ENCODE measurements at places on chromosomes 16 and 17.

GRCh38 chr17:73657473-73658116 is 13.3 kb upstream of the SDK2 start:
- DNase-seq, result no peak

- DNase-seq, result no peak
Observed at GRCh38 chr16:74500907-74501306, 79.6 kb upstream of the CLEC18B start.

- no peak for DNase-seq
Observed at GRCh38 chr17:69539781-69540319, 125.4 kb downstream of the MAP2K6 start.

DNA sequence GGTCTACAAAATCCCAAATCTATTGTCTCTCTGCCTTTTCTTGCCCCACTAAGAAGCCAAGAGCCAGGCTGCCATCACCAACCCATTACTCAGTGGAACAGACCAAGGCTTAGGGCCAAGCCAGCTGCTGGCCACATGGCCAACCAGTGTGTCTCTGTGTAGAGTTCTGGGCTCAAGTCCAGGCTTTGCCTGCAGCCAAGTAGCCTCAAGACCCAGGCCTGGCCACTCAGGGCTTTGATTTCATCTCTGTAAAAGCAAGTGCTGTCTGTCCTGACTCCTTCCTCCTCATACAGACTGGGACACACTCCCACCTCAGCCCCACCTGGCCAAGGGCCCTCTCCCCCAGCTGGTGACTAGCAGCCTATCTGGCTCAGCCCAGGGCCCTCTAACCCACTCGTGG is 14.6 kb downstream of the SREBF1 start:
- no peak for DNase-seq

GRCh38 chr16:66277311-66278070 is 89.0 kb upstream of the CDH5 start:
- DNase-seq, result no peak

DNA sequence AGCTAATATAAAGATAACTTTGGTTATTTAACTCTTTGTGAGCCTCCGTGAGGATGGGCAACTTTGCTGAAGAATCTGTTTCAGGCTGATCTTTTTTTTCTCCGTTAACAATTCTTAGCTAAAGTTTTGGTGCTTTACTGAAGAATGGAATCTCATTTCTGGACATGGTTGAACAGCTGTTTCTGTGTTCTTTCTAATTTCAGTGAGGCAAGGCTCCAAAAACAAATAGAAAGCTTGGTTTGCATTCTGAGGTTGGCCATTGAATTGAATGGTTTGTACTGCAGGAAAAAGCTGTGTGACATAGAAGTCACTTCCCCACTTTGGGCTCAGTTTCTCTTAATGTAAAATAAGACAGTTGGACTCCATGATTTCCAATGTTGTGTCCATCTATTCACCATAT is 22.3 kb upstream of the HLF start:
- no peak for DNase-seq

DNA sequence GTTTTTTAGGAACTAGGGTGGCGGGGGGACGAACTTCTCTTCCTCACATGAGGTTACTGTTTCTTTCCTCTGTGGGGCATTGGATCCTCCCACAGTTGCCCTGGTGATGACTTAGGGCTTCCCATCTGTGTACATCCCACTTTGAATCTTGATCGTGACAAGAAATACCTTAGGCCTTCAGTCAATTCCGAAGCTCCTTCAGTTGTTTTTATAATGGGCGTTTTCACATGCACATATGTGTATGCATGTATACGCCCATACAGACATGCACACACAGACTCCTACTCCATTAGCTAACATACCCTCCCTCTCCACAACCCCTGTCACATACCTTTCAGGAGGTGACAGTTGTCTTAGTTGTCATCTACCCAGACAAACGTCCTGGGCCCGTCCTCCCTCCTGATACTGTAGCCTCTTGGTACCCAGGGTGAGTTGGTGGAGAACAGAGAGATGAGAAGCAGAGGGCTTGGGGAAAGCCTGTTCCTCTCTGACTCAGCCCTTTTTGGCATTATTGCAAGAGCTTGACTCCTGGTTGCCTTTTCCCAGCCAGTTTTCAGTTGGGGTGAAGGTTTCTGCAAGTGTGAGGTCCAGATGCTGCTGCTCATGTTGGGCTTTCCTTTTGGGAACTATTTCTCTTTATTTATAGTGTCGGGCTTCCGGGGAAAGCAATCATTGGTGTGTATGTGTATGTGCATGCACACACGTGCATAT is 2.2 kb upstream of the AOC2 start:
- DNase-seq, result no peak

DNA sequence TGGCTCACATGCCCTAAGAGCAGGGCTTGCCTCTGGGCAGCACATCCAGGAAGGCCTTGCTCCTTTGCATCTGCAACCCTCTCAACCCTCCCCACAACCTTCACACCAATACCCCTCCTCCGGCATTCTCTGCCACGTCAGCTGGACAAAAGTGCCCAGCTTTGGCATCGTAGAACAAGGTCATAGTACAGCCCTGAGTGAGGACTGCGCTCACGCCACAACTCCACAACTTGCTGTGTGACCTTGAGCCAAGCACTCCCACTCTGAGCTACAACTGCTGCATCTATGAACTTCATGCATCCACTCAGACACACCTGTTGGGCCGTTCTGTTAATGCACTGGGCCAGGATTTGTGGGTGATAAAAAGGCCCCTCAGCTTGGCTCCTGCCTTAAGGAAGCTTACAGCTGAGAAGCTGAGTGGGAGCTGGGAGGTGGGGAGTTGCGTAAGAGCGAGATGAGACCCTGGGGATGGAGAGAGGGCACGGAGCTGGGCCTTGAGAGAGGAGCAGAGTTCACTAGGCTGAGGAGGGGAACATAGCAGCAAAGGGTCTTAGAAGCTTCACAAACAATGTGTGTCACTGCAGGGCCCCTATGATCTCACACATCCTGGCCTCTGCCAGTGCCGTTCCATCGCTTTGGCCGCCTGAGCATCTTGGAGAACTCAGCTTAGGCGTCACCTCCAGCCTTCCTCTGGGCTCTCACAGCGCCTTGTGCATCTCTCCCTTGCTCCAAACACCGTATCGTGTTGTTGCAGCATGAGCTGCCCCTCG is 8.6 kb upstream of the MRC2 start:
- DNase-seq, result peak; percentile 75

DNA sequence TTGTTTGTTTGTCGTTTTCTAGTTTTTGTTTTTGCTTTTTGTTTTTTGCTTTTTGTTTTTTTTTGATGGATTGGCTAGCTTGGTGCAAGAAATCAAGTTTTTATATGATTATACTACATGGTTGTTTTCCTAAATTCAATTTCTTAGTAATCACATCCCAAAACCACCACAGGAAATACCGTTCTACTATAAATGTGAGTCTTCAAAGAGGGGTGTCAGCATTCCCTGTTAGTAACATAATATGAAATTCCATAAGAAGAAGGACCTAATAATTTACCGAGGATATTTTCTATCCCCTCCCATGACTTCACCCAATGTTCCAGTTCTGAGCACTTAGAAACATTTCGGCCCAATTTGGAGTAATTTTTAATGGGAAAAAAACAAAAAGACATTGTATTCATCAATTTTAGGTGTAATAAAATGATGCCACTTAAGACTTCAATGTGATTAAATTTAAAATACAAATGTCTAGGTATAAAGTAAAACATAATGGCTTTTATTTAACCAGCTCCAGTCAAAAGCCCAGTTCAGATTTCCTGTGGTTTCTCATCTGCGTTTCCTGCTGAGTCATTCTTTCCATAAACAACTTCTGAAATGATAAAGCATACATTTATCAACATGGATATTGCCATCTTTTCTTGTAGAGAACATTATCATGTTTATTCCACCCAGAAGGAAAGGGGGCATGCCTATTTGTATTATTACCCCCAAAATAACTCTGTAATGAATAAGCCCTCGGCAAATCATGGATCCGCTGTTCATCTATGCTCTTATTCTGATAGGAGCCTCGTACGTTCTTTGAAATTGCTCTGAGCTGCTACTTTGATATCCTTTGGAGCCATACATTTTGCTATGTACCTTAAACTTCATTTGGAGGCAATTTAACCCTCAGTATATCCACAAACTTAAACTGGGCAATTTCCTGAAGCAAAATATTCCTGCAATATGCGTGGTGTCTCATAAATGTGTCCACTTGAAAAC is 28.1 kb downstream of the HSBP1 start:
- no peak for DNase-seq

DNA sequence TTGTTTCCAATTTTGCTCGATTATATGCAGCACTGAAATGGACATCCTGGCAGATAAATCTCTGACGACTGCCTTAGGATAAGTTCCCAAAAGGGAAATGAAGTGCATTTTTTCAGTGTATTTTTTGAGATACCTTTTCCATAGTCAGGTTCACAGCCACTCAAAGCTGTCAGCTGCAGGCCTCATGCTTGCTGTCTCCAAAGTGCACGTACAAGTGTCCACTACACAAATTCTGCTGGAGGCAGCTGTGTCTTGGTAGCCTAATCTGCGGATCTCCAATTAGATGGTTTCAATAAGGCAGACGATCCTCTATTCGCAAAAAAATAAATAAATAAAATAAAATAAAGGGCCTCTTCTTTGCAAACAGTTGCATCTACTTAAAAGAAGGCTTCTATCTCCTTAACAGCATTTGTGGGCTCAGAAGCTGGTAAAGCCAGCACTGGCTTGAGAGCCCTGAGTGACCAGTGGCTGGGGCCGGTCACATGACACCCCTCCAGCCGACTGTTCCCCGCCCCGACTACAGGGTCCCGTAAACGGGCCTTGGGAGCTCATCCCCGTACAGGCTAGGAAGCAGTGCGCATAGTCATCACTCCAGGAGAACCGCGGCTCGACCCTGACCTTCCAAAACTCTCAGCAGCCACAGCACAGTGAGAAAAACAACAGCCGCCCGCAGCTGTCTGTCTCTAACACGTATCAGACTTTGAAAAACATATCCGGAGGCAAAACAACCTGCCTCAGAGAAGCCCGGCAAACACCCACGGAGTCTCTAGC is 18.8 kb downstream of the RPH3AL start:
- peak; percentile 70 for DNase-seq

DNA sequence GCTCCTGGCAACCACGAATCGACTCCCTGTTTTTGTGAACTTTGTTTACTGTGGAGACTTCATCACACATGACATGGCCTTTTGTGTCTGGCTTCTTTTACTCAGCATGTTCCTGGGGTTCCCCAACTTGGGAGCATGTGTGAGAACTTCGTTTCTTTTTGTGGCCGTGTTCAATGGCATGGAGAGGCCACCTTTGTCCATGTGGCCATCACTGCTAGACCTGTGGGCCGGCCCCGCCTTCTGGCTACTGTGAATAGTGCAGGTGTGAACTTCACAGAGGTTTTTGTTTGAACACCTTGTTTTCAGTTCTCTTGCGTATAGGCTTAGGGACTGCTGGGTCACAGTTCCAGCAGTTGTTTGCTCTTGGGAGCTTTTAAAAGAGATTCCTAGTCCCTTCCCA is 5.7 kb upstream of the SLC38A8 start:
- DNase-seq, result no peak

- peak; percentile 81 for DNase-seq
Observed at GRCh38 chr16:57045694-57046381, 46.5 kb upstream of the CPNE2 start.

GRCh38 chr16:14057878-14058382 is 13.2 kb upstream of the MRTFB start:
- no peak for DNase-seq

DNA sequence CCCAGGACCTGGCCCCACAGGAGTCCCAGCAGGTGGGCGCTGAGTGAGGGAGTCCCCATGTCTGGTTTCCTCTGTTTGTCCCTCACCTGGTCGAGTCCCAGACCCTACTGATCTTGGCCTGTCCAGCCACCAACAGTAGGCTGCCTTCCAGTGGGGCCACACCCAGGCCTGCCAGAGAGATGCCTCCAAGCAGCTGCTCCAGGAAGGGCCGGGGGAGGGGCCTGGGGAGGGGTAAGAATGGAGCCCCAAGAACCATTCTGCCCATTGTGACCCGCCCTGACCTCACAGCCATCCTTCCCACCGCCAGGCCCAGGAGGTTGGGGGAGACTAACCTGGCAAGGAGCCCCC is 736 bp downstream of the SPATA20 start:
- DNase-seq, result peak; percentile 64

GRCh38 chr17:12257176-12257575 is 236.5 kb downstream of the MAP2K4 start:
- DNase-seq, result no peak

GRCh38 chr17:58323366-58324055 is 5.1 kb downstream of the TSPOAP1 start:
- DNase-seq, result no peak

- DNase-seq, result no peak
Observed at GRCh38 chr17:57400648-57401047, 144.3 kb downstream of the MSI2 start.

DNA sequence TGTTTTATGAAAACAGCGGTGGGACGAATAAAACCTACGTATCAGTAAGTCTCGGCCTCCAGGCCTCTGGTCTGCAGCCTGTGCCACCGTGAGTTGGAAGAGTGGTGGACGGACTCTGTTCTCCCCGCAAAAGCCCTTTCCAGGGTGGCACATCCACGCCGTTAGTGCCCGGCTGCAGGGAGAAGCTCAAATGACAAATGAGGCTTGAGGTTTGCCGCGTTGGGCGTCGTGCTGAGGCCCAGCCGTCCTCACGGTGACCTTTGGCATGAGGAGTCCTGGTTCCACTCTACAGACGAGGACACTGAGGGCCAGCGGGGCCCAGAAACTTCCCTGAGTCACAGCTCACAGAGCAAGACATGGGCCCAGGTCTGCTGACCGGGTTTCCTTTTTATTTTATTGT is 40.2 kb downstream of the JPH3 start:
- DNase-seq, result no peak

- no peak for DNase-seq
Observed at GRCh38 chr17:47918006-47918405, 22.0 kb downstream of the SP2 start.

DNA sequence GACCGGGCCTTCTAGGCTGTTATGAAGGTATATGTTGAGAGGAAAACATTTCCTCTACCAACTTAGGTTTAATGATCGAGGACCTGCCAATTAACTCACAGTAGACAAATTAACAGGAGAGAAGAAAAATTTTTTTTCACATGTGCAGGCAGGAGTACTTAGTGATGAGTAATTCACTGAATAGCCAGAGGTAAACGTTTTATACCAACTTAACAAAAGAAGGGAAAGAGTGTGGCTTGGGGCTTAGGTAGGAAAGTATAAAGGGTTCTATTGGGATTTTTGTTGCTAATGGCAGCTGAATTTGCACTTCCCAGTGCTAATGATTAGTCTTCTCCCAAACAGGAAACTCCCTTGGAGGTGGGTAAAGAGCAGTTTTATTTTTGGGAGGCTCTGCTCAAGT is 121.6 kb upstream of the HS3ST4 start:
- DNase-seq, result no peak

GRCh38 chr17:1695365-1695764 is 10.7 kb upstream of the PRPF8 start:
- no peak for DNase-seq

GRCh38 chr17:28421787-28422305 is 15.8 kb upstream of the SLC46A1 start:
- no peak for DNase-seq

DNA sequence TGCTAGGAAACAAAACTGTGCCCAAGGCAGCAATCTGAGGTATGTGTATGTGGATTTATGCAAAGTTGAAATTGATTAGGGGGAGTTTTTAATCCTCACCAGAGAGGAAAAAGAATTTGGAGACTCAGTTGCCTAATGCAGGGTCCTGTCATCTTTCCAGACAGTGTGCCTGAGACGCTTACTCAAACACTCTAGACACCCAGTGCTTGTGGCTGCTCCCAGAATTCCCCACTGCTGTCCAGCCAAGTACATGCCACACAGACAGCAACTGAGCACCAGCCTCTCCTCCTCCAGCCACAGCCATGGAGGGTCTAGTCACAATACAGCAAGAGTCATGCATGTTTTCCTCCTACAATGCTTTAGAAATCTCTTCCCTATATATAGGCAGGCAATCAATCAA is 118.1 kb downstream of the HIC1 start:
- DNase-seq, result peak; percentile 41

- no peak for DNase-seq
Observed at GRCh38 chr17:39934324-39934723, 6.8 kb downstream of the LRRC3C start.
